ENCODE measurements at places on chromosomes 3 and 15. TPM values are rescaled to one million over a fixed set of nuclear protein-coding genes. Genes with fewer than 3 reads are reported as not detected.

DNA sequence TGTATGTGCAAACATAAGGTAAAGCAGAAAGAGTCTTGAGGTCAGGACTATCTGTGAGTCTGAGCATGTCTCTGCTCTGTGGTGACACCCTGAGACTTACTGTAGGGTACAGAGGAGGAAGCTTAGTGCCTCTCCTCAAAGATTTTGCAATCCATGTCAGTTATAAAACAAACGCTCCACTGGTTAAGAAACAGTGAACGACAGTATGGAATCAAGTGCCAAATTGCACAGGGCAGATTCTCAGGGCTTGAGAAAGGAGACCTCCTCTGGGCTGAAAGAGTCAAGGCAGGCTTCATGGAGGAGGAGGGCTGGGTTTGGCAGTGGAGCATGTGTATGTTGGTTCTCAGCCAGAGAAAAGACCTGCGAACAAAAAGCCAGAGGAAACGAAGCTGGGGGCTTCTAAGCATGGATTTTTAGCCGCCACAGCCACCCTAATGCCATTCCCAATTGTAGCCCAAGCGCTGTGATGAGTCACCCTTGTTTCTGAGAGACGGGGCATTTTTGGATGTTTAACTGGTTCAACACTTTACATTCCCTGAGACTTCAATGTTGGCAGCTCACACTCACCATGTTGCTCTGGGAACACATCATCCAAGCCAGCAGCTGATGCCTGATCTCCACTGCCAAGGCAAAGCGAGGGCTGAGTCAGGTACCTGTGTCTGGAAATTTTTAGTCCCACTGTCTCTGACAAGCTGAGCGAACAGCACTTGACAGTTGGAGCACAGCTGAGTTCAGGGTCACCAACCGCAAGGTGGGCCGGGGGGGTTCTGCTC is 3.4 kb upstream of the DGKG start:
- no peak for DNase-seq

DNA sequence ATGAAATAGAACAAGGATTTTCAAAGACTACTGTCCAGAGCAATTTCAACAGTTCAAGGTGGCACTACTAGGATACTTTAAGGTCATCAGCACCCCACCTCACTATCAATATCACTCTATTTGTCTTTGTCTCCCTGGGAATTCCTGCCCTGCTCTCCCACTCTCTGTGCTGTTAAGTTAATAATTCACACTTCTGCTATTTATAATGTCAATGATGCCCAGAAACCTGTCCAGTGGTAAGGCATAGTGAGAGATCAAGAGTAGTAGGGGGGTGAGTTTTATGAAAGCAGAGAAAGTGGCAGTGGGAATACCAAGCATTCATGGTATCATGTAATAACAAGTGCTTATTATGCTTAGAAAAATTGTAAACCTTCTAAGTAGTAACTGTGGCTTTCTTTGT is 7.3 kb downstream of the TMCO5A start:
- DNase-seq, result no peak

Gene SLC6A1
- 0.17 TPM for total RNA-seq

Gene FRMD4B
- 12.5 TPM for total RNA-seq

DNA sequence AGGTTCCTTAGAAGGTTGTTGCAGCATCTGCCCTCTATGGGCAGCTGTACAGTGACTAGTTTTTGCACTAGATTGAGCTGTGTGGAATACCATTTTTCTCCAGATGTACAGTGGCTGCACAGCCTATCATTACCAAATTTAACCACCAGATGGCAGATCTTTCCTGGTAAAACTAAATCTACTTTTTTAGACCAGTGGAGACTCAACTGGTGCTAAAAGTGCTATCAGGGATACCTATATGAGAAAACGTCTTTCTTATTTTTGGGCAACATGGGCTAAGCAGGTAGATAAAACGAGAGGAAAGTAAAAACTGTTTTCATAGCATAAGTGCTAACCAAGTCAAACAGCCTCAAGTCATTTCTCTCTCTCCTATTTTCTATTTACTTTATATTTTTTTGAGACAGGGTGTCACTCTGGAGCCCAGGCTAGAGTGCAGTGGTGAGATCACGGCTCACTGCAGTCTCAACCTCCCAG is 21.2 kb downstream of the IGSF10 start:
- DNase-seq, result peak; percentile 33

GRCh38 chr15:78315686-78316282 is 16.4 kb upstream of the SKIC8 start:
- no peak for DNase-seq

GRCh38 chr3:10262027-10262426 is 13.8 kb downstream of the TATDN2 start:
- no peak for DNase-seq

Gene COPS2
- total RNA-seq, result 105 TPM

Gene ADGRG7
- not detected for total RNA-seq

DNA sequence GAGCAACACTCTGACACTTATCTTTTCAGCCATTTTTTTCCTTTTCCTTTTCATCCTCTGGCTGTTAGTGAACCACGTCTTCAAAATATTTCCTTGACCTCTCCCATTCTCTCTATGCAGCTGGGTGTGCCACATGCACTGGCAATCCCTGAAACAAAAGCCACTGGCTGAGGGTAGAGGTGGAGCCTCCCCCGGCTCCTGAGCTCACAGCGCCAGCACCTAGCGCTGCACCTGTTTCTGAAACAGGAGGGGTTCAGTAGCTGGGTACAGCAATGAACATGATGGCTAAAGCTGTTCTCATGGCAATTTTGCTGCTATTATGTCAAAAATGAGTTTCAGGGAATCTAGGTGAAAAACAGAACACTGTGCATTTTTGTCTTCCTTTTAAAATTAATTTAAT is 314.7 kb upstream of the ATP10A start:
- no peak for DNase-seq

DNA sequence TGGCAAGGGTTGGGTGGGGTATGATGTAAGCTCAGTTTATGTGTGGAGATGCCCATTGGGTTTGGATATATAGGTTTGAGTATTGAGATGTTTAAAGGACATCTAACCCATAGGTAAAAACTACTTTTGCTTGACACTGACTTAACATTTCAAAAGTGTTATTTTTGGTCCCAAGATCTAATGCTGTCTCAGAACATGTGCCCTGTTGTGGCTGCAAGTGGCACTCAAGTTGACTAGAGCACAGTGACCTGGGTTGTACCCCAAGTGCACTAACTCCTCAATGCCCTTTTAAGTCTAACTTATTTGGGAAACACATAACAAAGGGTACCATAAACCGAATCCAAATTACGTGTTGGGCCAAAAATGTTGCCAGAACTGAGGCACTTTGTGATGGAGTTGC is 56.5 kb upstream of the CCR4 start:
- DNase-seq, result no peak

- DNase-seq, result no peak
These were observed 580.5 kb downstream of the NSUN3 start for GRCh38 chr3:94643400-94643799.

- peak; percentile 12 for DNase-seq
These were observed 106.1 kb upstream of the COL8A1 start for GRCh38 chr3:99532246-99532645.

GRCh38 chr3:6791161-6791560 is 69.8 kb upstream of the GRM7 start:
- DNase-seq, result no peak

Gene GXYLT2
- total RNA-seq, result 13.9 TPM

DNA sequence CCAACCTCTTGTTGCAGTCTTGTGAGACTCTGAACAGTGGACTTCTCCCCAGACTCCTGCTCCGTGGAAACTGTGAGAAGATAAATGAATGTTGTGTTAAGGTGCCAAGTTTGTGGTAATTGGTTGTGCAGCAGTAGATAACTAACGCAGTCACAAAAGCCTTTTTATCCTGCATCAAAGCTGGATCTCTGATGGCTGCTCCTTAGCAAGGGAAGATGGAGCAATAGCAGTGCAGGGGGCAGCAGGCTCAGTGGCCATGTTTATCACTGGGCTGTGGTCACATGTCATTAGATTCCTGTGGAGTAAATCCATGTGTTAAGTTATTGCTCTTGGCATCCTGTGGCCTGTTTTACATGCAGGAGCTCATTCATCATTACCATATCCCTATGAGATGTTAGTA is 13.5 kb downstream of the CMTM7 start:
- no peak for DNase-seq

Gene GP9
- not detected for total RNA-seq

DNA sequence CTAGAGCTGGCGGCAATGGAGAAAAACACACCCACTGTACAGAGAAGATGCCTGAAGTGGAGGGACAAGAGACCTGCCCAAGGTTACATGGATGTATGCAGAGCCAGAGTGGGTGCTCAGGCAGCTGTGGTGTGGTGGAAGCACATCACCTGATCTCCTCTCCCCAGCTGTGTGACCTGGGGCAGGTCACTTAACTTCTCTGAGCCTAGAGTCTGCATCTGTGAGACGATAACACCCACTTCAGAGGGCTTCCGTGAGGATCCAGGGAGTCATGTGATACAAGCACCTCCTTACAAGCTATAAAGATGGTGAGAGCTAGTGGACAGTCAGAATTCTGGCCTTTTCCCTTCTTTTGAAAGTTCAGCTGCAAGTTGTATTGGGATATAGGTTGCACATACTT is 55.1 kb upstream of the HERC1 start:
- DNase-seq, result no peak

- DNase-seq, result no peak
These were observed 200.0 kb downstream of the CACNA2D3 start for GRCh38 chr3:54322354-54322753.

Gene GOLGA8M
- 1.4 TPM for total RNA-seq

- DNase-seq, result no peak
These were observed 464.3 kb upstream of the WNT5A start for GRCh38 chr3:55951388-55951787.

GRCh38 chr15:82113106-82113715 is 67.4 kb upstream of the MEX3B start:
- no peak for DNase-seq

Gene GOLGA8S
- total RNA-seq, result 0.36 TPM

Gene CD200R1
- total RNA-seq, result 1.2 TPM

DNA sequence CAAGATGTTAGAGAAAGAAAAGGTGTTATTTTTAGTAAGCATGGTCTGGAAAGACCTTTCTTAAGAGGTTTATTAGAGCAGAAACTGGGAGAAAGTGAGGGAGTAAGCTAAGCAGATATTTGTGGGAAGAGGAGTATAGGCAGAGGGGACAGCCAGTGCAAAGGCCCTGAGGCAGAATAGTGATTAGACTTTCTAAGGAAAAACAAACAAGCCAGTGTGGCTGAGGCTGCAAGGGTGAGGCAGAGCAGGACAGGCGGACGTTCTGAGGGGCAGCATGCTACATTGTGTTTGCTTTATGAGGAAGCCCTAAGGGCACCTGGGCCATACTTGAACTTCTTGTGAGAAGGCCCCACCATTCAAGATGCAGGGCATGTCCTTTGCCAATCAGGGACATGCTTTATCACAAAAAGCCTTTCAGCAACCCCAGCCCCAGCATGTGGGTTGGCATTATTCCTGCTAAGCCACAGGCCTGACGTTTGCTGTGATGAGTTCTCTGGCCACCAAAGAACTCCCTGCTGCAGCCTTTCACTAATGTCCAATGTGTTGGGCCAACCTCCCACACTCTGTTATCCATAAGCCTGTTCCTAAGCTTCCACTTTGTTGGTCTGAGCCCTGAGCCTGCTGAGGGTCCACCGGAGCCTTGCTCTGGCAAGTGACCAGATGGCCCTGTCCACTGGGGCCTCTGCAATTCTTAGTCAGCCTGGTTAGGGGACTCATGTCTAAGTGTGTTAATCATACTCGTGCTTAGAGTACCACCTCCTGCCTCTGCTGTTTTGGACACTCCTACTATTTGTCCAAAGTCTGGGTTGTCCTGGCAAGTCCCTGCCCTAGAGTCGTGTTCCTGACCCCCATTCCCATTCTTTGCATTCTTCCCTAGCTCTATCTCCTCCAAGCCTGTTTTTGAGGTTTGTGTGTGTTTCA is 209.9 kb upstream of the CTNNB1 start:
- DNase-seq, result no peak

DNA sequence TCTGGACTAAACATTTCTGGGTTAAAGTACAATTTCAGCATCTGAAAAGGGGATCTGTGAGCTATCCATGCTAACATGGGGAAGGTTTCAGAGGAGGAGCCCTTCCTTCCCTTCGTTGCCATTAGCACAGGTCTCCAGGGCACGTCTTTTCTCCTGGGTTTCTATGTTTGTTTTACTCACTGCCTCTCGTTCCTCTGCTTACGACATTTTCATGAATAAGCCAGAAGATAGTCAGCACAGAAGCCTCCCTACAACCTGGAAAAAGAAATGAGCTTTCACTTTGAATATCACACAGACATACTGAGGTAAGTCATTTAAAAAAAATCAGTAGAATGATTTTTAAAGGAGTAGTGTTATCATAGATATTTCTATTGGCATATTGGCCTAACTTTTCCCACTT is 117.2 kb upstream of the KCNMB2 start:
- DNase-seq, result no peak

Measured in adrenal gland (tissue), 19 donors.